ENCODE measurements at places on chromosomes 1 and 21. TPM values are rescaled to one million over a fixed set of nuclear protein-coding genes. Genes with fewer than 3 reads are reported as not detected.

AGRN gene
- total RNA-seq, result 25.9 TPM

TNFRSF1B gene
- 15.2 TPM for total RNA-seq

ZNF648 gene
- not detected for total RNA-seq

KRTAP7-1 gene
- not detected for total RNA-seq

IKBKE gene
- total RNA-seq, result 12.7 TPM

Data from regular cardiac myocyte (primary cell).